ENCODE measurements at places on chromosomes 4 and X.

DNA sequence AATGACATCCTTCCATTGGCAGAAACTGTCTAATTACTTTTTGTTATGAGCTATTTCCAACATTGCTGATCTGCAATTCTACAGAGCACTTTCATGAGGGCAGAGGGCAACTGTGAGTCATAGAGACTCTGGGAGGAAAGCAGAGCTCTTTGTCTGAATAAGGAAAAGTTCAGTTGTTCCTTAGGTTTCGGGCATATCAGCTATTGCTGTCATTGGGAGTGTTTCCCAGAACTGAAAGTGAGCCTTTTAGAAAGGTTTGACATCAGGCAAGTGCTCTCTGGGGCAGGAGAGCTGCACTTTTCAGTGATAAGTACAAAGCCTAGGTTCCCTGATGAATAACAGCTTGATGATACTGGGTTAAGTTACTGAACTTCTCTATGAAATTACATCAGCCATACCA is 119.2 kb upstream of the EDNRA start:
- DNase-seq, result no peak

DNA sequence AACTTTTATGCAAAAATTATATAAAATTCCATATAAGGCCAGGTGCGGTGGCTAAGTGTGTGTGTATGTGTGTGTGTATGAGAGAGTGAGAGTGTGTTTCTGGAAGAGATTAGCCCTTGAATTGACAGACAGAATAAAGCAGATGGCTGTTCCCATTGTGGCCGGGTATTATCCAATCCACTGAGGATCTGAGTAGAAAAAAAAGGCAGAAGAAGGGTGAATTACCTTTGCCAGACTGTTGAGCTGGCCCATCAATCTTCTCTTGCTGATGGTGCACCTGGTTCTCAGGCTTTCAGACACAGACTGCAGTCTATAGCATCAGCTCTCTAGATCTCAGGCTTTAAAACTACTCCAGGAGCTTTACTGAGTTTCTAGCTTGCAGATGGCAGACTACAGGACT is 92.2 kb upstream of the SLIT2 start:
- no peak for DNase-seq

GRCh38 chrX:17854531-17854930 is 6.6 kb downstream of the RAI2 start:
- DNase-seq, result peak; percentile 43

DNA sequence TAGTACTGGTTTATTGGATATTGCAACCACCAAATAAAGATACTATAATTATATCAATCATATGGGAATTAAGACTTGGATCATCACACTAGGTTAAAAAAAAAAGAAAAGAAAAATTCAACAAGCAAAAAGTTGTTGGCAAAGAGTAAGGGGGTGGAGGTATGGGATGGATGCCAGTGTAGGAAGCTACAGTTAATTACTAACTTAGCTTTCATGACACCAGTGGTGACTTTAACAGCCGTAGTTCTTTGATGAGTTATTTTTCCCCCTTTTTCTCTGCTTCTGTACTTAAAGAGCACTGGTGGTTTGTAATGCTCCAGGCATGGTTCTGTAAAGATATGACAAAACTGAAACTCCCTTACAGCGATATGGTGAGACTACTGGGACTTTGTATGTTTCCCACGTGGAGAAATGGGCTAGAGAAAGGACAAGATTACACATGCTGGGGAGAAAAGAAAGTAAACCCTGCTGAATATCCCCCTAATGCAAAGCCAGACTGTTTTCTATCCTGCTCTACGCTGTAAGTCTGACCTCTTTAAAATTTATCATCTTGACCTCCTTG is 210.8 kb downstream of the SPOCK3 start:
- no peak for DNase-seq

DNA sequence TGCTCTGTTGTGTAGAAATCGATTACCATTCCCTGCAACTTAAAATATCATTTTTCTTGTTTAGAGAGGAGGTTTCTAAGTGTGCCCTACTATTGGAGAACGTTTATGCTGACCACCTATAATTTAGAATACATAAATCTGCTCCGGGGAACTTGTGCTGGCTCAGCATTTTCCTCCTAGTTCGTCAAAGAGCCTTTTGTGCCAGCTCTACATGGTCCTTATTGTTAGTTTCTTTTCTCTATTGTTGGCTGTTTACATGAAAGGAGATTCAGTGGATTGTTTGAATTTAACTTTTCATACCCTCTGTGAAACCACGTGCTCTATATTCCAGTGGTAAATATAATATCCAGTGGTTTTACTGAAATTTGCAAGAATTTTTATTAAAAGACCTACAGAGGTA is 53.4 kb upstream of the ATP8A1 start:
- no peak for DNase-seq

DNA sequence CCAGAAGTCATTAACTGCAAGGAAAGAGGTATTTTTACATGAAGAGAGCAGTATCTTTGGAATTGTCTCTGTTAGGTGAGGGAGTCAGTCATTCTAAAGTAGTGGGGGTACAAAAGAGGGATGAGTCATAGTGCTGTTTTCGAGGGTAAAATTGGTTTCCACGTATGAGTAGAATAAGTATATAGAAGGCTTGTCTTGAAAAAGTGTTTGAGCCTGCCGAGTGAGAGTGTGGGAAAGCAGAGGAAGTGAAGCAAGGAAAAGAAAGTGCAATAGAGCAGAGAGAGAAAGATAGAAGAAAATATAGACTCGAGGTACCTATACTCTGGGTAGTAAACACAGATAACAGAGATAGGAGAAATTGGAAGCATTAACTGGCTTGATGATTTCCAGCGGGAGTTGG is 696.4 kb downstream of the DMD start:
- no peak for DNase-seq

DNA sequence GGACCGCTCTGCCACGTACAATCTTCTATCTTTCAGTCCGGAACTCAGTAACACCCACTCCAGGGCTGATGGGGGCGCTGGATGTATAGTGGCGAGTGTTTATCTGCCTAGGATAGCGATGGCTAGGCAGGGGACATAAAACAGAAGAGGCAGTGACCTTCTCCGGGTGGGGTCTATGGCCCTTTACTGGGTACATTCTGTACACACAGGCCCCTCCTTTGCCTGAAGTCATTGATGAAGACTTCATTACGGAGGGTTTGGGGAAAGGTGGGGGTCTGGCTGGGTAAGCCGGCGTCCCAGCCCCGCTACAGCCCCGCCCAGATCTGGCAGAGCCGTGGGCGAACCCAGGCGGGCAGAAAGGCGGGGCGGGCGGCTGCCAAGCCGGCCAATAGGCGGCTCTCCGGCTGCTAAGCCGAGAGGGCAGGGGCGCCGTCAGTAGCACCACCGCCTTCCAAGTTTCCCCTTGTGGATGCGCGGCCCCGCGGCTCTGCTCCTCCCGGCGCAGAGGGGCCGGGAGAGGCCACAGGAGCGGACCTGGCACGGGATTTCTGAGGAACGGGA is at the start of gene CHST7:
CHST7 (plus strand) TSS at position 435 of the 561 bp plus-strand sequence. CDS start 167 bp downstream, outside the sequence.
- peak; percentile 85 for DNase-seq

GRCh38 chr4:52982255-52982945 is 120.3 kb downstream of the RASL11B start:
- no peak for DNase-seq

GRCh38 chr4:2252530-2253091 is 9.3 kb downstream of the MXD4 start:
- DNase-seq, result no peak

- DNase-seq, result no peak
These were observed 586.9 kb upstream of the INTU start for GRCh38 chr4:127045861-127046260.

GRCh38 chr4:90293320-90293719 is 166.1 kb downstream of the CCSER1 start:
- no peak for DNase-seq

Measured in Right ventricle myocardium superior (tissue), 1 donor.